ENCODE measurements at places on chromosomes 1 and 21.

- no peak for DNase-seq
These were observed 10.8 kb upstream of the ADAM30 start for GRCh38 chr1:119906927-119907652.

DNA sequence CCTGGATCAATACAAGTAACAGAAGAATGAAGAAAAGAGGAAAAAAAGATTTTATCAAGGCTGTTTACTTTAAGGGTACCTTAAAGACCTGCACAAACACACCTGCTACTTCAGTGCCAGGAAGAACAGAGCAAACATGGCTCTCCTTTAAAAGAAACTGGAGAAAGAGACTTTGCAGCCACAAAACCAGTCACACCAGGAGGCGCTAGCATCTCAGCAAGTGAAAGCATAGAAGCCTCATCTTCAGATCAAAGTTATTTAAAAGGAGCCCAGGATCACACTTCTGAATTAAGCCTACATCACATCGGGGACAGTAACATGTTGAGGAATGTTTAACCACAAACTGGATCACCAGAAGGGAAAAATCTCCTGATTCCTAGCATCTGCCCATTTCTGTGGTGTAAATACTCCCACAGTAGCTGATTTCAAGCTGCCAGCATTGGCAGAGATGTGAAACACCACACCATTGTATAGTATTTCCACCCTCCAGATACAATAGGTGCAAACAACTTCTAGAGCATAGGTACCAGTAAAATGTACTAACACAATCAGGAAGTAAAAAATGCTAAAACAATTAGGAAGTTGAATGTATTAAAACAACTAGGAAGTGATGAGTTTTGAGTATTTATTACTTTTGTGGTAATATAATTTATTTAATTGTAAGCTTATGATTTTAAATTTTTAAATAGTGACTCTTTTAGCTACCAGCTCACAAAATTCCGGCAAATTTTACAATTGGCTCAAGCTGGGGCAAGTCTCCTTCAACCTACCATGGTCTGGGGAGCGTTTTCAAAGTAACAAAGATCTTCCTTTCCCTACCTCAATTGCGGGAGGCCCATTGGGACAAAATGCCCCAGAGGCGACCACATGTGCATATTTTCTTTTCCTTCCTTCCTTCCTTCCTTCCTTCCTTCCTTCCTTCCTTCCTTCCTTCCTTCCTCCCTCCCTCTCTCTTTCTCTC lies 105.3 kb upstream of the CLDN14 start:
- no peak for DNase-seq

- DNase-seq: no peak
These were observed 33.6 kb downstream of the ZSWIM5 start for GRCh38 chr1:45172764-45173163.

DNA sequence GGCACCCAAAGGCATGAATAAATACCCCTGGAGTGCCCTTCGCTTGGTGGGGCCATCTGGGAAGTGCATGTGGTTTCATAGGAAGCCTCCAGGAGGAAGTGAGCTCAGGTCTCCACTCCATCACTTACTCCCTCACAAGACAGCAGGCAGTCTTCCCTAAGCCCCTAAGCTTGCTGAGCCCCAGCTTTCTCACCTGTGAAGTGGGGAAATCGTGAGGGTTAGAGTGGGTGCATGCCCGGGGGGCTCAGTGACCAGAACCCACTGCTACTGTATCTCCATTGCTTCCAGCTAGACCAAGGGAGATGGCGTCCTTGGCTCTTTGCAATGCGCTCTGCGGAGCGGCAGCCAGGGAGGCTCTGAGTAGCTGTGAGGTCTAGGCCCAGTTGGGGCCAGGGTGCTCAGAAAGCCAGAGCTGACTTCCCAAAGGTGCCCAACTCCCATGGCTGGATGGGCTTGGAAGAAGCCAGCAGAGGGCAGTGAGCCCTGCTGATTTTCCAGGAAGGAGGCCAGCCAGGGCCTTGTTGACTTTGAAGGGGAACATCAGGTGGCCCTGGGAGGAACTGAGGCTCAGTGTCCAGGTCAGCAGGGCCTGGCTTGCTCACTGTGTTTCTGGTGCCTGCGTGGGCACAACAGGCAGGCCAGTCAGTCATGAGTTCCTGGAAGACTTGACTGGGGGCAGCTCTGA lies 27.3 kb downstream of the CDCP2 start:
- no peak for DNase-seq

DNA sequence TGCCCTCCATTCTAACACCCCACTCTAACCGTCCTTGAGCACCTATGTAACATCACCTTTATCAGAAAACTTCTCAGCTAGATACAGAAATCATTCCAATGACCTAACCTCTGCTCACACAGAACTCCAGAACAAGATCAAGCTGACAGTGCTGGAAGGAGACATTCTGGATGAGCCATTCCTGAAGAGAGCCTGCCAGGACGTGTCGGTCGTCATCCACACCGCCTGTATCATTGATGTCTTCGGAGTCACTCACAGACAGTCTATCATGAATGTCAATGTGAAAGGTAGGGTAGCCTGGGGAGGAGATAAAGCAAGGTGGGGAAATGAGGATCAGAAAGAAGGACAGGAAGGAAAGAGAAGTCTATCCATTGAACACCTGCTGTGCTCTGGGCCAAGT lies 27.8 kb downstream of the HSD3B2 start:
- DNase-seq: no peak

GRCh38 chr21:19236209-19236608 lies 832.6 kb upstream of the TMPRSS15 start:
- no peak for DNase-seq

DNA sequence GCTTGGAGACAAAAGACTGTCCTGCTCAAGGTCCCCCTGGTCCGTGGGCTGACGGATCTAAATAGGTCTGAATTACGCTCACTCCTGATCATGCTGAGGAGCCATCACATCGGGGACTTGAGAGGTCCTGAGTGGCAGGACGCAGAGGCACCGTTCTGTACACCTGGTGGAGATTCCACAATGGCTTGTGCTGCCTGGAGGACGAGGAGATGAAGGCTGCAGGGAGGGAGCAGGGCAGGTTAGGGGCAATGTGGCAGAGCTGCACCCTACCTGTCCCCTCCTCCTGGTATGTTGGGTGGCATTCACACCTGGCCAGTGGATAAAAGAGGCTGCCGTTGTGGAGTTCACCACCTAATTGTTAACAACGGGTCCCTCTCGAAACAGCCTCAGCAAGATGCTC lies 38.7 kb downstream of the RHBG start:
- no peak for DNase-seq

DNA sequence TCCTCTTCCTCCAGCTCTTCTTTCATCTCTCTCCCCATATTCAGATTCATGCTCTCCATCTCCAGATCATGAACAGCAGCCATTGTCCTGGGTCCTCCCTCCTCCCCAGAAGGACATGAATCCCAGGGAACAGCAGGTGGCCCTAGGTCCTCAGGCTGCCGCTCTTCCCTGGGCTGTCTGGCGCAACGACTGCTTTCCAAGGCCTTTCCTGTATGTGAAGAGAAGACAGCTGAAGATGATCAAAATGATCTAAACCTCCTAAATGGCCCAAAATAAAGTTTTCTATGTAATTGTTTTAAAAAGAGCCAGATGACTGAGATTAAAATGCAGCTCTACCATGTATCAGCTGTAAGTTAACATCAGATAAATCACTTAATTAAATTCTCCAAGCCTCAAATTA lies 22.5 kb downstream of the RHBDL2 start:
- DNase-seq: no peak

- no peak for DNase-seq
These were observed 162.8 kb downstream of the NEGR1 start for GRCh38 chr1:72119491-72119890.

GRCh38 chr1:26602378-26602959 lies 72.9 kb downstream of the RPS6KA1 start:
- DNase-seq: peak; percentile 78

DNA sequence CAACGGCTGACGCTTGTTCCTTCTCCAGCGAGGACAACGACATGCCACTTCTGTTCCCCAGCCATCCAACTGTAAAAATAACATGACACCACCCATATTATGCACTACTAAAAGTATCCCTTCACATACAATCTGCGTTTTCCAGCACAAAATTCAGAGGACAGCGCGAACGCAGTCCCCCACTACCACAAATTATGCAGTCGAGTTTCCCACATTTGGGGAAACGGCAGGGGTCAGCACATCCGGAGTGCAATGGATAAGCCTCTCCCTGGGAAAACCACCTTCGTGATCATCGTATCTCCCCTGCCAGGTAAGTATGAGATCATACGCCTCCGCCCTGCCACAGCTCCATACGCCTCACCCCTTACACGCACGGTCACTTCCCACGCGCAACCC lies 120.9 kb downstream of the PPIAL4G start:
- no peak for DNase-seq

- no peak for DNase-seq
These were observed 52.4 kb upstream of the GJA5 start for GRCh38 chr1:147812799-147813198.

DNA sequence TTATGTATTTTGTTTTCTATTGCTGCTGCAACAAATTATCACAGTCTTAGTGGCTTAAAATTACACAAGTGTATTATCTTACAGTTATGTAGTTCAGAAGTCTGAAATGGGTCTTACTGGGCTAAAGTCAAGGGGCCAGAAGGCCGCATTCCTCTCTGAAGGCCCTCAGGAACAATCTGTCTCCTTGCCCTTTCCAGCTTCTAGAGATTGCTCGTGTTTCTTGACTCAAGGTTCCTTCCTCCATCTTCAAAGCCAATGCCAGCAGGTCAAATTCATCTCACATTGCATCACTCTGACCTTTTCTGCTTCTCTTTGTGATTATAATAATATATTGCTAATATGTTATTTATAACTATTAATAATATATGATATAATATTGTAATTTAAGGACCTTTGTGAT lies 97.1 kb downstream of the DIRAS3 start:
- DNase-seq: no peak

GRCh38 chr1:182762536-182762935 lies 27.0 kb upstream of the NPL start:
- no peak for DNase-seq

DNA sequence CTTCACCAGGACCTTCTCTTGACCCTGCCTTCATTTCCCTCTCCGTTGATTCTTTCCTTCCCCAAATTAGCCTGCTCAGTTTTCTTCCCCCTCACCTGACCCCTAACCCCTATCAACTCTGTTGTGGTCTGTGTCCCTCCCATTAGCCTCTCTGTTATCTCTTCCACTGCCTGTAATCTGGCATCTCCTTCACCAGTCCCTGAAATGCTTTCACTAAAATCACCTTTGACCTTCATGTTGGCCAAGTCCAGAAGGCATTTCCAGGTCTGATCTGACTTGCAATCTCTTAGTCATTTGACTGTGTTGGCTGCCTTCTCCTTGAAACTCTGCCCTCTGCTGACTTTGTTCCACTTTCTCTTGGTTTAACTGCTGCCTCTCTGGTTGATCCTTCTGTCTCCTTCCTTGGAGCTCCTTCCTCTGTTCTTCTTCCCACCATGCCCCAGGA lies 28.2 kb downstream of the ATP8B2 start:
- DNase-seq: peak; percentile 40

DNA sequence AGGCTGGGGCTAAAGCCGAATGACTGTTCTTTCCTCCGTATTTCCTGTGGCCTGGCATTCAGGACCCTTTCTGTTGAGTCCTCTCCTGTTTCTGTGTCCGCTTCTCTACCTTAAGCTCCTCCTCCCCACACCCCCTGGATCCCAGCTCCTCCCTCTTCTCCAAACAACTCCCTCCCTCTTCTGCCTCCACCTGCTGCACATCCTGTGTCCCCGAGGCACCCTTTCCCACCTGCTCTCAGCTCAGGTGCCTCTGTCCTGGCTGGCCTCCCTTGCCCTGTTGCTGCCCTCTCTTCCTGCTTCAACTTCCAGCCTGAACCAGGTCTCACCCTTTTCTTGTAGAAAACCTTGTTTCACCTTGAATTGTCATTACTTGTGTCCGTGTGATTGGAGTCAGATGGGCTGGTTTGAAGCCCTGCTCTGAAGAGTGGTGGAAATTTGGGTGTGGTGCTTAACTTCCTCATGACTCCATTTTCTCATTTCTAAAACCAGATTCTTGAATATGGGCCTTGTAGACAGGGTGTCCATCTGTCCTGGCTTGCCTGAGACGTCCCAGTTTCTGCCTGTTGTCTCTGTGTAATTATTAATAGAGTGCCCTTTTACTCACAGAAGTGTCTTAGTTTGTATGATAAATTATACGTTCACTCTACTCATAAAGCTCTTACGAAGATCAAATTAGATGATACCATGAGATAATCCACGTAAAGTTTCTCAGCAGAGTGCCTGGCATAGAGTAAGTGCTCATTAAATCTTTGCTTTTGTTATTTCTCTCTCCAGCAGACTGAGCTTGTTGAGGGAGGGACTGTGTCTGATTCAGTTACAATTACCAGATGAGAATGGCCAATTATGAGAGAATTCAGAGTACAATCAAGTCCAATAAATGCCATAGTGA lies 58.9 kb upstream of the TRABD2B start:
- no peak for DNase-seq

DNA sequence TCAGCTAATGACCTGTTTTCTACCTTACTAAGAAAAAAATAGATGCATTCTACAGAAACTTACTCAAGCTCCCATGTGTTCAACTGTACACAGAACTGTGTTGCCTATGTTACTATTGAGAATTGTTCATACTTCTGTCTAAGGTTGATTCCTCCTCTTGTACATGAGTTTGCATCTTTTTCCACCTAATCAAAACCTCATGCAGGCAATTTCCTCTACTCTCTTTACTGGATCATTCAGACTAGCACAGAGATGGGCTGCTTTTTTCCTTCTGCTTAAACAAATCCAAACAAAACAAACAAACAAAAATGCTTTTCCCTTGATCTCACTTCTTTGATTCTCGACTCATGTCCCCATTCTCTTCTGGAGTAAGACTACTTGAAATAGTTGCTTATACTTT lies 58.8 kb upstream of the PTGFR start:
- DNase-seq: no peak
